ENCODE measurements at places on chromosomes 2 and 18. TPM values are rescaled to one million over a fixed set of nuclear protein-coding genes. Genes with fewer than 3 reads are reported as not detected.

IMP4 gene
- 23.3 TPM for total RNA-seq

NEB gene
- total RNA-seq = 0.53 TPM

GPR17 gene
- total RNA-seq = not detected

FASTKD1 gene
- 60.3 TPM for total RNA-seq

CFAP210 gene
- total RNA-seq = 2.5 TPM

PTGR3 gene
- total RNA-seq = 7.5 TPM

ALLC gene
- not detected for total RNA-seq

LRRFIP1 gene
- 40.7 TPM for total RNA-seq

POTEE gene
- total RNA-seq = 6.5 TPM

CKAP2L gene
- 28.2 TPM for total RNA-seq

C1QL2 gene
- total RNA-seq = not detected

UGT1A4 gene
- not detected for total RNA-seq

NFATC1 gene
- total RNA-seq = 2.3 TPM

AMER3 gene
- not detected for total RNA-seq

FBXO48 gene
- 2.9 TPM for total RNA-seq

All from neural progenitor cell (in vitro differentiated cells).